NCI-H1436 treated with DMSO at 0.1 percent for 48 hours (cell line): ENCODE measurements at places on chromosomes 2 and 18.

GRCh38 chr2:237591141-237591881, 777 bp upstream of the RAB17 start:
- DNase-seq = no peak

GRCh38 chr18:13481820-13482617, 244.3 kb downstream of the FAM210A start:
- DNase-seq = no peak

DNA sequence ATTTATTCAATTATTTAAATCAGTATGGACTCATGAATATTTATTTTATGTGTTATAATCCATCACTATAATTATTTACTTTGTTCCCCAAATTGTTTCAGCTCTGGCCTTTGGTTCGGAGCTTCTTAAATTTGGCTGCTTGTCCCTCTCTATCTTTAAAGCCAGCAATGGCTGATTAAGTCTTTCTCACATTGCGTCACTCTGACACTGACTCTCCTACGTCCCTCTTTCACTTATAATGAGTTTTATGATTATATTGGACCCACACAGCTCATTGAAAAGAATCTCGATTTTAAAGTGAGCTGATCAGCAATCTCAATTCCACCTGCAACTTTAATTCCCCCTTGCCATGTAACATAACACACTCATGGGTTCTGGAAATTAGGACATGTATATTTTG, 185.2 kb upstream of the SLC39A10 start:
- no peak for DNase-seq

DNA sequence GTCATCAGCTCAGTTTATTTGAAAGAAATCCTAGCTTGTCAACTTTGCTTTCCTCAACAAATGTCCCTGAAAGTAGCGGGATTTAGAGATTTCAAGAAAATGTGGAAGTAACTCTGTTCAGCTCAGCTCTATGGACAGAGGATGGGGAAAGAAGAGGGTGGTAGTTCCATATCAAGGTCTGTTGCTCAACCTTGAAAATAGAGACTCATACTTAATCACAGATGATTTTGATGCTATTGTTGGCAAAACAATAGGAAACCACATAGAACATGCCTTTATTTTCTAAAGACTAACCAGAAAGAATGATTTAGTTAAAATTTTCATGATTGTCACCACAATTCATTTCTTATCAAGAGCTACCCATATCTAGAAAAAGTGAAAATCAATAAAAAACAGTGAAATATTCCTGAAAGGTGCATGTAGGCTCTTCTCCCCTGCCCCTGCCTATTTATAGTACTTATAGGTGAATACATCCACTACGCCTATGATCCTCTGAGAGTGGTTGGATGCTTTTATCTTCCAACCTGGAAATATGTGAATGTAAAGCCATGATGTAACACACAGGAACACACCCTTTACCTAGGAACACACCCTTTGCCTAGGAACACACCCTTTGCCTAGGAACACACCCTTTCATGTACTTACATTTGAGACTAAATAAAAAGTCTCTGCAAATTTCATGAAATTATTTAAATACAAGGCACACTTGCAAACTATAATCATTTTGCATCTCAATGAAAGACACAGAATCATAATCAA, 65.8 kb downstream of the ETAA1 start:
- DNase-seq = no peak

DNA sequence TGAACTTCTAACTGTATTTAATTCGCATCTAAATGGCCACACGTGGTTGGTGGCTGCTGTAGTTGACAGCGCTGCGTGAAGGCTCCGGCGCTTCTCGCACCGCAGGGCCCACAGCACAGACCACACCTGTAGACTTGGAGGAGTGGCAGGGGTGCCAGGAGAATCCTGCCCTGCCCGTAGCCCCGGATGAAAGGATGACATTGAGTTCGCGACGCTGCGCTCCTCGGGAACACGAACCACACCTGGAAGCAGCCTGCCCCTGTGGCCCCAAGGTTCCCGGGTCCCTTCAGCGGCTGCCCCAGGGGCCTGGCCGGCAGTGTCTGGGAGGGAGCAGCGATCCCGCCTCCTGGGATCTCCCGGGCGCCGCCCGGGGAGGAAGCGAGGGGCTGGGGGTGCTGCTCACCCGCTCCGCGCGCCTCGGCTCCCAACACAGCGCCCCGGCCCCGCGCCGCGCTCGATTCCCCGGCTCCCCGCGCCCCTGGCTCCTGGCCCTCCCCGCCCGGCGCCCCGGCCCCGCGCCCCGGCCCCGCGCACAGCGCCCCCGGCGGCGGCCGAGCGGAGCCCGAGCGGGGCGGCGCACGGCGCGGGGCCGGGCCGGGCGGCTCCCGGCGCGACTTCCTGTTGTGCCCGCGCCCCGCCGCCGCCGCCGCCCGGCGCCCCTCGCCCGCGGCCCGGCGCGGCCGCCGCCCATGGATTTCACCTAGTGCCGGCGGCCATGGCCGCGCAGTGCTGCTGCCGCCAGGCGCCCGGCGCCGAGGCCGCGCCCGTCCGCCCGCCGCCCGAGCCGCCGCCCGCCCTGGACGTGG, at the start of gene RNPEPL1:
Gene RNPEPL1, plus strand, starts transcription at position 613 of the 806 bp plus-strand sequence. Its CDS starts 103 bp downstream, at position 716.
- no peak for DNase-seq

GRCh38 chr2:109415581-109416013, 198.2 kb downstream of the SEPTIN10 start:
- no peak for DNase-seq

DNA sequence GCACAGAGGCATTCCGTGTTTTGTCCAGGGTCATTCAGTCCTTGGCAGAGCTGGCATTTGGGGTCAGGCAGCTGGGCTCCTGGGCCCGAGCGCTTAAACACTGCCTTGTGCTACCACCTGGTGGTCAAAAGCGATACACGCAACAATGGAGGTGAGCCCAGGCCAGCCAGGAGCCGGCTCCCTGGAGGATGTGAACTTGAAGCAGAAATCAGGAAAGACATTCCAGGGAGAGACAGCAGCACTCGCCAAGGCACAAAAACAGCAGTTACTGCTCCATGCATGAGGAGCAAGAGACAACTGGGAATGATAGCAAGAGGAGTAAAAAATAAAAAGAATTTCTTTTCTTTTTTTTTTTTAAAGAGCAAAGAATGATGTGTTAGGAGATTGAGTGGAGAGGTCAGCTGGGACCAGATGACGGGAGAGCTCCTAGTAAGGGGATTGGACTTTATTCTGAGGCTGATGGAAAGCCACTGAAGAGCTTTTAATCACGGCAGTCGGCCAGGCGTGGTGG, 20.7 kb downstream of the SCYGR8 start:
- no peak for DNase-seq

- DNase-seq = no peak
Measured at GRCh38 chr2:54632733-54633692, 90.4 kb upstream of the EML6 start.

- DNase-seq = no peak
Measured at GRCh38 chr2:35378791-35379190, 976.8 kb upstream of the CRIM1 start.

- DNase-seq = peak; percentile 14
Measured at GRCh38 chr18:8608795-8609658, at the start of gene RAB12. Gene RAB12, plus strand, starts transcription at chr18:8609437. Its CDS starts 3 bp downstream, at chr18:8609440.

- no peak for DNase-seq
Measured at GRCh38 chr2:134764164-134764563, 45.4 kb upstream of the TMEM163 start.

DNA sequence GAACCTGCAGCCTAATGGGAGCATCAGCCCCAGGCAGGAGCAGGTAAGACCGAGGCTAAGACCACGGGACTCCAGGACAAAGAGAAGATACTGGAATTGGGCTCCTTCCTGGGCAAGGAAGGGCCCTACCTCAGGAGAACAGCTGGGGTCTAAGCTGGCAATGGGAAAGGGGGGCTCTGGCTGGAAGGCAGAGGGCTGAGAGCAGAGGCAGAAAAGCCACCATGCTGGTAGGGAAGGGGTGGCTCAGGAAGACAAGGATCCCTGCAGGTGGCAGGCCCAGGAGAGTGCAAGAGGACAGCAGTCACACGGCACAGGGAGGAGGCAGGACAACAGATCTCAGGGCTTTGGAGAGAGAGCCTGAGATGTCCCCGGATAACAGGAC, 203.5 kb downstream of the NDUFA10 start:
- DNase-seq = no peak

DNA sequence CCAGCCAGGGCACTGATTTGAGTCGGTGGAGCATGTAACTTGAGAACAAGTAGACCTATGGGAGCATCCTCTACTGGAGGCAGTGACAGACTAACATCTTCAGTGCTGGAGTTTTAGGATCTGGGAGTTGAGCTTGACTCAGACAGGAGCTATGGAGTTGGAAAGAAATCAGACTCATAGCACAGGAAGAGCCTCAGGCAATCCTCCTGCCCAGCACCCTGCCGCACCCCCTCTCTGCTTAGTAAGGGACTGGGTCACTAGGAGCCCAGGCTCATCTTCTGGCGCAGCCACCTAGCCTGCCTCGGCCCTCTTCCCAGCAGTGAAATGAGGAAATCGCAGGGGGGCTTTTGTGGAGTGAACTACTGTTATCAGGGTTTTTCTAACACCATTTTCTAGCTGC, 3.6 kb downstream of the ARID5A start:
- DNase-seq = no peak

- no peak for DNase-seq
Measured at GRCh38 chr2:42052702-42053481, 5.1 kb downstream of the PKDCC start.

GRCh38 chr2:100286318-100286717, 36.0 kb downstream of the LONRF2 start:
- no peak for DNase-seq

DNA sequence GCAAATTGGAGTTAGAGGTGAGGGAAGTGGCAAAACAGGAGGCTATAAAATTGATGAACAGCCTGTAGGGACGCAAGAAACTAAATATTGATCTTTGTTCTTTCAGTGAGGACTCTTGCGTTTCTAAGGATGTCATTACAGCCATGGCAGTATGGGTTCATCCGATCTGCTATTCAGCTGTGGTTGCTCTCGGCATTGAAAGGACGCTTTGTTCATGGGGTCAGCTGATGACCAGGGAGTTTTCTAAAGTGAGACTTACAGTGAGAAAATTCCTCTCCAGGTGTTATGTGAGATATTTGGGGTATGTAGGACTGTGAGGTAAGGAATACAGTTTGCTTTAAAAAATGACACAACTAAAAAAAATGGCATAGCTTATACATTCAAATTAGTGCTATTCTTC, 52.7 kb upstream of the PELI1 start:
- DNase-seq = no peak

DNA sequence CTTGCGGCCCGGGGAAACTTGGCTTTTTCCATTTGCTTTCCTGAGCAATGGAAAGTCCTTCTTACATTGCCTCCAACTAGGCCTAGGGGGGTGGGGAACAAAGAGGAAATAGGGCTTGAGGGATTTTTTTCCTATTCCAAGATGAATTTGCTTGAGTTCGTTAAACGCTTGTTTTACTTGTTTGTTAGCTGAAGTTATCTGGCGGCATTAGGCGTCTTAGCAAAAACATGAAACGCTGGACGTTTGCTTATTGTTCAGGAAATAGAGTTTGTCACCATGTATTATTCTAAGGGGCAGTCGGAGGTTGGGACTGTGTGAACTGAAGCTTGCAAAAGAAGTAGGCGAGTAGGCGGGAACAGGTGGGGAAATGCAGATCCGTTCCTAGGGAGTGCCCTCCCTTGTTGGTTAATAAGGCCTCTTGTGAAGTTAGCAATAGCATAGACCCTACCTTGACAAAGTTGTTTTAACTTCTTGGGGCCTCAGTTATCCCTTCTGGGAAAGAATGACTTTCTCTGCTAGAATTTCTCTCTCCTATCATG, 1.9 kb downstream of the CABLES1 start:
- DNase-seq = no peak

- DNase-seq = no peak
Measured at GRCh38 chr18:53467756-53468155, 756.7 kb downstream of the MBD2 start.

DNA sequence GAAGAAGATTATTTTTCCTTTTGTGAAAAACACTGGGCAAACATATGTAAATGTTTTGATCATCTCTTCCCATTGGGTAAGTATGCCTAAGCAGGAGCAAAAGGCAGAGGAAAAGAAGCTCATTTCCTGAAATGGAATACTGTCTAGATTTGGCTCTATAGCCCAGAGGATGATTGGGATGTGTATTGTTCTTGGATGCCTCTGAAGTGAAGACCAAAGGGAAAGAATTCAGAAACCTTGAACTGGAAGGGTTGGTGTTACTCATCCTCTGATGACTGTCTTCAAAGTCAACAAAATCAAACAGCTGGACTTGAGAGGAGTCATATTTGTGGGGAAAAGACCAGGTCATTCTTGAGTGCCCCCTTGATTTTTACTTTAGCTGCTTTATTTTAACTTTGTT, 112.6 kb upstream of the NT5C1B start:
- no peak for DNase-seq

DNA sequence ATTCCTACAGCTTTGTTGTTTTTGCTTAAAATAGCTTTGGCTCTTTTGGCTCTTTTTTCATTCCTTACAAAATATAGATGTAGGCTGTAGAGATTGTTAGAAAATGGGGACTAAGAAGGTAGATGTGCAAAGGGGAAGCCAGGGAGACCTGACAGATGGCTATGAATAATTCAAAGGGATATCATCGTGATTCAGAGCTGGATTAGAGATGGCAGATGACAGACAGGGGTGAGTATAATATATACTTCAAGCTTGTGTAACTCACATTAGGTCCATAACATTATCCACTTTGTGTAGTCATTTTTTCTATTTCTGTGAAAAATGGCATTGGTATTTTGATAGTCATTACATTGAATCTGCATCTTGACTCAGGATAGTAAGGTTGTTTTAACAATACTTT, 422.9 kb upstream of the ST6GAL2 start:
- no peak for DNase-seq

DNA sequence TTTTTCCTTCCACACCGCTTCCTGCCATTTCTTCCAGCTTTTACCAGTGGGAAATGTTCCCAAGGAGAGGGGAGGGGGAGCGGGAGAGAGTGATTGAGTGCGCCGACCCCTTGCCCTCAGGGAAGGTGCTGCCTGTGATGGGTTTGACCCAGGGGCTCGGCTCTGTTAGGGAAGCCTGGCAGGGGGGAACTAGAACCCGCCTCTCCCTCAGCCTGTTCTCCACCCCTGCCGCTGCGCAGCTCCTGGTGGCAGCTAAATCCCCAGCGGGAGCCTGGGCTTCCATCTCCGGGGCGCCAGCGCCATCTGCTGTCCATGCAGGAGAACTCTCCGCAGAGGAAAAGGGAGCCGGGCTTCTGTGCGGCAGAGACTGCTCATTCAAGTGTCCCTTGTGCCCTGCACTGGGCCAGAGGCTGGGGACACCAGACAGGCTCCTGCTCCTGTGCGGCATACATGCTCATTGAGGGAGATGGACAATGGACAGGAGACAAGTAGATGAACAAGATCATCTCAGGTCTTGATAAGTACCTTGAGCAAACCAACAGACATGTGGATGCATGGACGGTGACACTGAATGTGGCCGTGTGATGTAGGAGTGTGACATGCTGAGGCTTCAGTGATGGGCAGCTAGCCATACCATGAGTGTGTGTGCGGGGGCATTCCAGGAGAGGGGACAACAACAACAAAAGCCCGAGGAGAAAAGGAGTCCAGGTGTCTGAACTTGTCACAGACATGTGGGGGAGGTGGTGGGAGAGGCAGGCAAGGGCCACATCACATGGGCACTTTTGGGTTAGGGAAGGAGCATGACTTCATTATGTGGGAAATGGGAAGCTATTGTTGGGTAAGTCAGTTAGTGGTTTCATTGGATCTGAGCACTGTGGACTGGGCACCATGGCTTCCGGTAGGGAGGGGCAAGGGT, 13.3 kb downstream of the CHPF start:
- no peak for DNase-seq
